ENCODE measurements at places on chromosomes 1 and 21. TPM values are rescaled to one million over a fixed set of nuclear protein-coding genes. Genes with fewer than 3 reads are reported as not detected.

DNA sequence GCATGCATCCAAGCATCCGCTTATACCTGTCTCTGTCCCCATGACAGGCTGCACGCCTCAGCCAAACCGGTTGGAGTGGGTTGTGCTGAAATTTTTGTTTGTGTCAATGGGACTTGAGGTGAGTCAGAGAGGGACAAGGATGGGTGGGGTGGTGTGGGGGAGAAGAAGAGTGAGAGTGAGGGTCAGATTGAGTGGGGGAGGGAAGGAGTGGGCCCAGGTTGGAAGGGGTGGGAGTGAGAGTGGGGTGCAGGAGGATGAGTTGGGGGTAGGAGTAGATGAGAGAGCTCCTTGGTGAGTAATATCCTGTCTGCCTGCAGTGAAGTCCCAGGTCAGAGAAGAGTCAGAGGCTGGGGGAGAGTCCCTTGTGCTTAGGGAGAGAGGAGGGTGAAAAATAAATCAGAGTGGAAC is 3.3 kb upstream of the NECTIN4 start:
- DNase-seq, result no peak

DNA sequence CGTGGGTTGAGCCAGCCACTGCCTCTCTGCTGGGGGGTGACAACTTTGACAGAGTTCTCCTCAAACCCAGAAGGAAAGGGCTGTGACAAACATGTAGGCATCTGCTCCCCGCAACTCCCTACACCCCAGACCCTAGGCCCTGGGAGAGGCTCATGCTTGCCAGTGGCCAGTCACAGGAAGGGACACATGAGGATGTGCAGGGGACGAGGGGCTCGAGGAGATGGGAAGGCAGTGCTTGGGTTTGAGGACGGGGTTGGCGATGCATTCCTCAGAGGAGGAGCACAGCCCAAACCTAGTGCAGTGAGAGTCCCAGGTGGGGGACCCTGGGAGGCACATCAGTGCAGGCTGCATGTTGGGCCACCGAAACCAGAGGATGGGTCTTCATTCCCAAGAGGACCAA is 62.1 kb downstream of the STUM start:
- no peak for DNase-seq

- DNase-seq, result no peak
Observed at GRCh38 chr1:228494970-228495853, 8.0 kb downstream of the RNF187 start.

Gene PPIAL4G
- total RNA-seq, result 0.12 TPM

DNA sequence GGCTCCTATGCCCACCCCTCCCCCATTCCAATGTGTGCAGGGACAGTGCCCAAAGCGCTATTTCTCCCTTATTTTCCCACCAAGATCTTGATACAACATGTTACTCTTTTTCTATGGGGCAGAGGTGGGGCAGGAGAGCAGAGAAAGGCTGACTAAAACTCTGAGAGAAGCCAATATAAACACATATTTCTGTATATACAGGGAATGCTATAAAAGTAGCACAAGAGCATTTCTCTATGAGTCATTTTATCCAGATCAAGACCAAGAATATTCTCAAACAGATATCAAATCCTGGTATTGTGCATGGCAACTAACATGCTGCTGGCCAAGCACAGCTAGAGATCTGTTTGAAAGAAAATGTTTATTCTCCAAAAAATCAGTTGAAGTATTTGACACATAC is 7.3 kb downstream of the WDR26 start:
- DNase-seq, result no peak

DNA sequence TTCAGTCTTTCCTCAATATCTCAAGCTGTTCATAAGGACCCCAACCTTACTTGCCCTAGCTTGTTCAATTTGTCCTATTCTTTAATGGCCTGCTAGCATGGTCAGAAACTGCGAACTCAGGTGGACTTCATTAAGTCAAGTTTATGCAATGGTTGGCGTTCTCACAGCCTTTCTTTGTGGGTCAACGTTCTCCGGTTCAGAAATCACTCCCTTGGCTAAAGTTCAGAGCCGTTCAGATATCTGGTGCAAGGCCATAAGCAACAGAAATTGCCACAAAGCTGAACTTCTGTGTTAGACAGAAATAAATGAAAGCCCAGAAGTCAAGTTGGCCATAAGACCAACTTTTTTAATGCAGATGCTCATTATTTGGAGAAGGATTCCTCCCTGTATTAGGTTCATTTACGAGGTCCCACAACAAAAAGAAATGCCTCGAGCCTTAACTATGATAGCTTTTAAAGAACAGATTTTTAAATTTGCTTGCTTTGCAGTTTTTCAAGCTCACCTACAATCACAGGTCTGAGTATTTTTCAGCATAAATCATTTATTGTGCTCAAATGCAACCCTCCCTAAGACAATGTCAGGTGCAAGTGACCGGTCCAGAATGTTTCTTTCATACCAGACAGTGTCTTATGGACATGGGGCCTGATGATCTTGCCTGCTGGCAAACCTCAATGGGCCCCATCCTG is 140.2 kb upstream of the COL11A1 start:
- DNase-seq, result no peak

Gene ALX3
- total RNA-seq, result not detected

- DNase-seq, result no peak
Observed at GRCh38 chr1:229127301-229127700, 143.6 kb upstream of the RAB4A start.

DNA sequence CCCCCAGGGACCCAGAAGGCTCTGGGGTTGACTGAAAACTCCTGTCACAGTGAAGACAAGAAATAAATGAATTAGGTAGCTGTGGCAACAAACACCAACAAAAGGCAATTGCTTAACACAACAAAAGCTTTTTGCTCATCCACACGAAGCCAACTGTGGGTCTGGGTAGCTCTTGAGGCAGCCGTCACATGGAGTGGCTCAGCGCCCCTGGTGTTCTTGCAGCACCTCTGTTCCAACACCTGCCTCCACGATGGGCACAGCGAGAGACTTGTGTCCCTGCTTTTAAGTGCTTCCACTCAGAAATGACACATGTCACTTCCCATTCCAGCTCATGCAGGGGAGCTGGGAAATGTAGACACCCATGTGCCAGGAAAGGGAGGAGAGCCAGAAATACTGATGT is 364.5 kb upstream of the DUSP10 start:
- no peak for DNase-seq

- no peak for DNase-seq
Observed at GRCh38 chr1:72847651-72848050, 565.3 kb upstream of the NEGR1 start.

GRCh38 chr21:15732290-15732995 is 2.7 kb downstream of the USP25 start:
- DNase-seq, result no peak

GRCh38 chr1:182340233-182341058 is 51.1 kb downstream of the GLUL start:
- no peak for DNase-seq

Gene CELA2B
- total RNA-seq, result not detected

Gene CFAP107
- not detected for total RNA-seq

Gene FCGR1A
- 1.5 TPM for total RNA-seq

GRCh38 chr1:174265282-174265681 is 106.0 kb downstream of the RABGAP1L start:
- DNase-seq, result no peak

DNA sequence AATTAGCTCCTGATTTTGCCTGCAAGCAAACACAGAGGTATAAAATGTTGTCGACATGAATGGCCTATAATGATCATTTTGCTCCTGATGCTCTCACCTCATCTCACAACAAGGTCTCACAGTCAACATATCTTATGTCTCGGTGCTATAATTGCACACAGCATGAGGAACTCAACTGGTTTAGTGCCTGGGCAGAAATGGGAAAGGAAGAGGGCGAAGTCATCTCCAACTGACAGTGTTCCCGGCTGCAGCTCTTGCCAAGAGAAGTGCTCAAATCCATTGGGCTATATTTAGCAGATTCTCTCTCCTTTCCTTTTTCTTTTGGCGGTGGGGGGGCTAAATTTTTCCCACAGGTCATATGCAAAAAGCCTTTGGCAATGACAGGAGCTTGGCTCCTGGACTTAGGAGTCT is 53.0 kb downstream of the SLC45A1 start:
- DNase-seq, result no peak
